ENCODE measurements at places on chromosomes 11 and 22. TPM values are rescaled to one million over a fixed set of nuclear protein-coding genes. Genes with fewer than 3 reads are reported as not detected.

The CCDC157 gene
- 3.6 TPM for total RNA-seq

The KCNK7 gene
- total RNA-seq, result 3.9 TPM

DNA sequence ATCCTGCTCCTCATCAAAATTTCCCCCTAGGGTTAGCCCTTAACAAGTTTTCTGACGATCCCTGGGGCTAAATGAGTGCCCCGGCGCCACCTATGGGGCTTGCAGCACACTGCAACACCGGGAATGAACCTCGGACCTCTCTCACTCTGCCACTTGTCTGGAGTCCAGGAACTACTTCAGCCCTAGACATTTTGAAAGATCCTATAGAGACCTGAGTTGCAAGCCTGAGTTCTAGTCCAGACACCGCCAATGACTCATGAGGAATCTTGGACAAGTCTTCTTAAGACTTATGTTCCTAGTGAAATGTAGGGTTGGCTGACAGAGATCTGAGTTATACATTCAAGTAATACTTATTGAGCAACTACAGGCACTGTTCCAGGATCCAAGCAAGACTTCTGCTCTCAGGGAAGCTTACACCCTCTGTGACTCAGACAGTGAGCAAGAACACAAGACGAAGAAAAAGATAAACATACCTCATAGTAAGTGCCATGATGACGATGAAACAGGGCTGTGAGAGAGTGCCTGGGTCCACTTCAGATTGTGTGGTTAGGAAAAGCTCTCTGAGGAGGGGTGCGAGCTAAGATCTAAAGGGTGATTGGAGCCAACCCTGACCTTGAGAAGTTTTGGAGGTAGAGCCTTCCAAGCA lies 10.2 kb upstream of the STK33 start:
- DNase-seq, result peak; percentile 51
- no peak overlapping the region for H3K4me3 ChIP-seq
- H3K27me3 ChIP-seq, result peaks cover 3% of the 10 kb centered on the region
- no peak overlapping the region for H3K27ac ChIP-seq
- H3K4me1 ChIP-seq, result no peaks in the 10 kb centered on the region

- DNase-seq, result no peak
- H3K27me3 ChIP-seq, result no peaks in the 10 kb centered on the region
- no peaks in the 10 kb centered on the region for H3K36me3 ChIP-seq
- H3K4me1 ChIP-seq, result no peaks in the 10 kb centered on the region
- no peak overlapping the region for H3K27ac ChIP-seq
Measured at GRCh38 chr11:69356703-69357457, 62.9 kb downstream of the MYEOV start.

DNA sequence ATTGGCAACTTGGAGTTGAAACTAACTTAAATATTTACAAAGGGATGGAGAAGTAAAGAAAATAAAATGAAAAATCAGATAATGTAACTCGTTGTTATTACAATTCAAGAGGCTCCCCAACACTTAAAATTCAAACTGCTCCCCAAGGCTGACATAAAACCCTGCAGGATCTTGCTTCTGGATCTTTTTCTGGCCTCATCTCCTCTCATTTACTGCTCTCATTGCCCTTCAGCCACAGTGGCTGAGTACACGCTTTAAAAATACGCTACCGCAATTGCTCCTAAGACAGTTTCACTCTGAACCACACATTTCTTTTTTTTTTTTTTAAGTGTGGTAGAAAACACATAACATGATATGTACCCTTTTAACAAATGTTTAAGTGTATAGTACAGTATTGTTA lies 718.1 kb upstream of the ANO3 start:
- H3K27me3 ChIP-seq, result no peaks in the 10 kb centered on the region
- no peak for DNase-seq
- no peaks in the 10 kb centered on the region for H3K4me1 ChIP-seq
- H3K36me3 ChIP-seq, result no peaks in the 10 kb centered on the region
- no peak overlapping the region for H3K4me3 ChIP-seq

DNA sequence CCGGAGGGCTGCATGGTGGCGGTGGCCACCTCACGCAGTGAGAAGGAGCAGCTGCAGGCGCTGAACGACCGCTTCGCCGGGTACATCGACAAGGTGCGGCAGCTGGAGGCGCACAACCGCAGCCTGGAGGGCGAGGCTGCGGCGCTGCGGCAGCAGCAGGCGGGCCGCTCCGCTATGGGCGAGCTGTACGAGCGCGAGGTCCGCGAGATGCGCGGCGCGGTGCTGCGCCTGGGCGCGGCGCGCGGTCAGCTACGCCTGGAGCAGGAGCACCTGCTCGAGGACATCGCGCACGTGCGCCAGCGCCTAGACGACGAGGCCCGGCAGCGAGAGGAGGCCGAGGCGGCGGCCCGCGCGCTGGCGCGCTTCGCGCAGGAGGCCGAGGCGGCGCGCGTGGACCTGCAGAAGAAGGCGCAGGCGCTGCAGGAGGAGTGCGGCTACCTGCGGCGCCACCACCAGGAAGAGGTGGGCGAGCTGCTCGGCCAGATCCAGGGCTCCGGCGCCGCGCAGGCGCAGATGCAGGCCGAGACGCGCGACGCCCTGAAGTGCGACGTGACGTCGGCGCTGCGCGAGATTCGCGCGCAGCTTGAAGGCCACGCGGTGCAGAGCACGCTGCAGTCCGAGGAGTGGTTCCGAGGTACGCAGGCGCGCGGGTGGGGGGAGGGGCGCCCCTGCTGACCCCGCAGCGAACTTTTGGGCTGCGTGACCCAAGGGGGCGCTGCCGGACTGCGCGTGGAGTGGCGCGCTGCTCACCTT lies 670 bp downstream of the NEFH start:
- no peak overlapping the region for H3K27ac ChIP-seq
- H3K4me3 ChIP-seq, result no peak overlapping the region
- peaks cover 30% of the 10 kb centered on the region for H3K4me1 ChIP-seq
- no peaks in the 10 kb centered on the region for H3K36me3 ChIP-seq
- DNase-seq, result peak; percentile 61

- H3K4me3 ChIP-seq, result peak overlapping the region; percentile 89
- peaks cover 85% of the 10 kb centered on the region for H3K4me1 ChIP-seq
- H3K36me3 ChIP-seq, result peaks cover 68% of the 10 kb centered on the region
- peak; percentile 52 for DNase-seq
Measured at GRCh38 chr11:67270256-67271204, 4.3 kb downstream of the GRK2 start.

DNA sequence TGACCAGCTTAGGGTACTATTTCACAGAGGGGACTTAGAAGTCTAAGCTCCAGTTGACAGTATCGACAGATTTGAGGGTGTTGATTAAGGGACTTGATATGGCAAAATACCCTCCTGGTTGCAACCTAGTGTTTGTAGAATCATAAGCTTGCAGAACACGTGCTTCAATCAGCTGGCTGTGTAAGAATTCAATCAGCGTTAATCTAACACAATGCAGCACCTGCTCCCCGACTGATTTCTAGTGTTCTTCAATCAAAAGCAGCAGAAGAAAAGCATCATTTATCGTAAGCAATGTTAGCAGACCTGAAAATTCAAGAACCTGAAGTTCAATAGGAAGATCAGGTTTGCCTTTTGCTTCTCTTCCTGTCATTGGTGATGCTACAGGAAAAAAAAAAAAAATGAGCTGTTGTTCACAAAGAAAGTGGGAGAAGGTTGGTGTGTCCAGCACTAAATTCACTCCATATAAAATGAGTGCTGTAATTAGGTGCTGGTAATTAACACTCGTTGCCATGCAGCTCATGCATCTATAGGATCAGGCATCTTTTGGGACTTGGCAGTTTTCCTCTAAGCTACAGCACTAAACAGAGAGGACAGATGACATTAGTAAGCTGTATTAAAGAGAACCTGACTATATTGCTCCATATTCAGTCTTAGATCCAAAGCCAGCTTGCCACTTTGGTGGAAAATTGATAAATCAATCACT lies 840.3 kb downstream of the OPCML start:
- no peaks in the 10 kb centered on the region for H3K36me3 ChIP-seq
- no peak for DNase-seq
- no peak overlapping the region for H3K4me3 ChIP-seq
- H3K4me1 ChIP-seq, result no peaks in the 10 kb centered on the region
- H3K27me3 ChIP-seq, result no peaks in the 10 kb centered on the region
